Activated CD4-positive, alpha-beta T cell treated with anti-CD3 and anti-CD28 coated beads for 1 hour (primary cell): ENCODE measurements at places on chromosomes 11 and 22.
A peak's percentile ranks its signal among the peaks of the same experiment; 100 is the strongest.

DNA sequence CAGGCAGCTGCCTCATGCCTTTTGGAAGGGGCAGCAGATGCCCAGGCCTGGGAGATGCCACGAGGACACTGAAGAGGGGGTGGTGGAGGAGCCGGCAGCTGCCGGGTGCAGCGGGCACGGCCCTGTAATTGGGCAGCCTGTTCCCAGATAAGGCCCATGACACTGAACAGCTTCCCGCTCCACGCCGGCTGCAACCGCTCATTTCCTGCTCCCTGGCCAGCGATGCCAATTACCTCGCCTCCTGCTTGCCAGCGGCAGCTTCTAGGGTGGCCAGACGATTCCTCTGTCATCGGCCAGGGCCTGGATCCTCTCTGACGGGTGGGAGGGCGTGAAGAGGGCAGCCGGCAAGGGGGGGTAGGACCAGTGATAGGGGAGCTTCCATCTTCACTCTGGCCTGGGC, 22.8 kb downstream of the FLRT1 start:
- no peak for DNase-seq

DNA sequence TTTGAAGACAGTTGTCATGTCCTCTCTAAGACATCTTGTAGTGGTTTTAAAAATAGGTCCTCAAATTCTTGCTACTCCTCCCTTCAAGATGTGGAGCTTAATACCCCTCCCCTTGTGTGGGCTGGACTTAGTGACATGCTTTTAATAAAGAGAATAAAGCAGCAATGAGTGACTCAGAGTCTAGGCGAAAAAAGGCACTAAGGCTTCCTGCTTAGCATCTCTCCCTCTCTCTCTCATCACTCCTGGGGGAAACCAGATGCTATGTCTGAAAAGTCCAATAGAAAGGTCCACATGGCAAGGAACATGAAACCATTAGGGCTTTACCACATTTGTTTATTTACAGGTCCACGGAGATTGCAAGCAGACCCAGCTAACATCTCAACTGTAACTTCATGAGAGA, 11.7 kb downstream of the SERGEF start:
- DNase-seq = no peak

DNA sequence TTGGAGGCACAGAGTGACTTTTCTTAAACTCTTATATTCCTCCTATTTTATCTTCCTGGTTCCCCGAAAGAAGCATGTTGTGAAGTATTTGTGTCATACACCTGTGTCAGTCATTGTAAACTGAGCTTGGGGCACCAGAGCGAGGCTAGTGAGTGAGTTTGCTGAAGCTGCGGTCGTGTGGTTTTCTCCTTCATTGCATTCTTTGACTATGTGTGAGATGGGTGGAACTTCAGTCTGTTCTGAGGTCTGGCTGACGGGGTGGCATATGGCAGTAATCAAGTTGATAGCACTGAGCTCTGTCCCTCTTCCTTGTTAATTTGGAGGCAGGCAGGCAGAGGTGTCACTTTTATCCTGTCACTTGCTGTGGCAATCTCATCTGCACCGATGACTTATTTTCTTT, 4.2 kb downstream of the VPS26B start:
- DNase-seq = no peak

- no peak for DNase-seq
These were observed 248.5 kb upstream of the C11orf87 start for GRCh38 chr11:109173504-109173903.

DNA sequence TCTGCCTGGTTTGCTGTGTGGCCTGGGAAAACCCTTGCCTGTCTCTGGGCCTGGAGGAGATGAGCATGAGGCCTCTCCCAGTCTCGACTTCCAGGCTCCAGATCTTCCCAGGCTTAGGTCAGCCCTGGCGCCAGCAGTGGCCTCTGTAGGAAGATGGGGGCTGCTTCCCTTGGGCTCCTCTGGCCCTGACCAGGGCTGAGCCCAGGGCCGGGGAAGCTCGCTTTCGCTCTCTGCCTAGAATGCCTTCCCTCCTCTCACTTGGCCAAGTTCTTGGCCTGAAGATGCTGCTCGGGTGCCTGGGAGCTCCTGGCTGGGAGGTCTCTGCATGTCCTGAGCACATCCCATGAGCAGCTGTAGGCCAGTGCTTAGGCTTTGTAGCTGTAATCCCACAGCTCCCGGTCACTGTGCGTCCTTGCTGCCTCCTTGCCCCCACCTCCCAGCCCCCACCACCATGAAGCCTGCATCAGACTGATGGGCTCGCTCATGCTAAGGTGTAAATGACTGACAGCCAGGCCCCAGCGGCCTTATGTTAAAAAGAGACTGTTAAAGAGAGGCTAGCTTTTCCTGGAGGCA, 25.5 kb downstream of the SHISAL1 start:
- no peak for DNase-seq

DNA sequence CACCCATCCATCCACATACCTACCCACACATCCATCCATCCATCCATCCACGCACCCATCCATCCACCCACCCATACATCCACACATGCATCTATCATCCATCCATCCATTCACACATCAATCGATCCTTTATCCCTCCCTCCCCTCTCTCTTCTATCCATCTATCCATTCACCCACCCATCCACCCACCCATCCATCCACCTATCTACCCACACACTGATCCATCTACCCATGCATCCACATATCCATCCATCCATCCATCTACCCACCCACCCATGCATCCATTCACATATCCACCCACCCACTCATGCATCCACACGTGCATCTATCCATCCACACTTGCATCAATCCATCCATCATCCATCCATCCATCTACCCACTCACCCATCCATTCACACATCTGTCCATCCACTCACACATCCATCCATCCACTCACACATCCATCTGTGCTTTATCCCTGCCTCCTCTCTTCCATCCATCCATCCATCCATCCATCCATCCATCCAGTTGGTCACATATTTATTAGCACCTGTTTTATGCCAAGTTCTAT, 366.1 kb downstream of the CTTN start:
- DNase-seq = no peak

GRCh38 chr11:114738954-114739353, 60.6 kb downstream of the NXPE2 start:
- DNase-seq = no peak

- DNase-seq = no peak
These were observed 19.9 kb upstream of the BBOX1 start for GRCh38 chr11:27020751-27021150.

DNA sequence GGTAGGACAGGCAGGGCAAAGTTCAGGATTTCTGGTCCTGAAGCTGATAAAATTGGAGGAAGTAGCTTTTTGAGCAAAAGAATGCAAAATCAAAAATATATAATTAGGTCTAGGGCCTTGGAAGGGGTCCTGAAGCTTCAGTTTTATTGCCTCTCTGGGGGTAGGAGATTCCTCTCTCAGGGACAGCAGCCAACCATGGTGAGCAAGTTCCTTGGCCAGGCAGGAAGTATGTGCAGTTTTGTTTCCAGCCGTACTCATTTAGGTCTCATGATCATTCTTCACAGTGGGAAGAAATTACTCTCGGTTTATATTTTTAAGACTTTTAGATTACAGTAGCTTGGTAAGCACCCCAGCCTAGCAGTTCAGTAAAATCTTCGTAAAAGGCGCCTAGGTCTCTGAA, 2.9 kb upstream of the RAB38 start:
- DNase-seq = no peak

GRCh38 chr11:34243600-34244464, 114.0 kb downstream of the ABTB2 start:
- DNase-seq = no peak

- no peak for DNase-seq
These were observed 81.9 kb downstream of the UVRAG start for GRCh38 chr11:75896843-75897419.

- no peak for DNase-seq
These were observed 42.4 kb downstream of the ADAMTS8 start for GRCh38 chr11:130386056-130386455.

GRCh38 chr11:117998664-117999353, 12.6 kb downstream of the IL10RA start:
- DNase-seq = no peak

GRCh38 chr11:334264-334994, 13.8 kb upstream of the IFITM3 start:
- no peak for DNase-seq

GRCh38 chr11:12118949-12119348, 8.6 kb downstream of the MICAL2 start:
- no peak for DNase-seq

- DNase-seq = no peak
These were observed 15.6 kb upstream of the MFNG start for GRCh38 chr22:37501610-37502341.

DNA sequence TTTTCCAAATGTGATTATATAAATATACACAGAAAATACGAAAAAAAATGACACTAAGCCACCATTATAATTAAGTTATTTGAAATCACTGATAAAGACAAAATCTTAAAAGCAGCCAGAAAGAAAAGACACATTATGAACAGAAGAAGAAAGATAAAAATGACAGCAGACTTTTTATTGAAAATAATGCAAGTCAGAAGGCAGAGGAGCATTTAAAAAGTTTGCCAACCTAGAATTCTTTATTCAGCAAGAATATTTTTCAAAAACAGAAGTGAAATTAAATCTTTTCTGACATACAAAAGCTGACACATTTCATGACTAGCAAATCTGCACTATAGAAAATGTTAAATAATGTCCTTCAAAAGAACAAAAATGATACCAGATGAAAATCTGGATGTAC, 77.8 kb downstream of the CD82 start:
- no peak for DNase-seq

GRCh38 chr22:41334215-41334614, 32.9 kb downstream of the ZC3H7B start:
- DNase-seq = no peak

GRCh38 chr22:24768537-24769374, 5.8 kb downstream of the PIWIL3 start:
- peak; percentile 15 for DNase-seq

DNA sequence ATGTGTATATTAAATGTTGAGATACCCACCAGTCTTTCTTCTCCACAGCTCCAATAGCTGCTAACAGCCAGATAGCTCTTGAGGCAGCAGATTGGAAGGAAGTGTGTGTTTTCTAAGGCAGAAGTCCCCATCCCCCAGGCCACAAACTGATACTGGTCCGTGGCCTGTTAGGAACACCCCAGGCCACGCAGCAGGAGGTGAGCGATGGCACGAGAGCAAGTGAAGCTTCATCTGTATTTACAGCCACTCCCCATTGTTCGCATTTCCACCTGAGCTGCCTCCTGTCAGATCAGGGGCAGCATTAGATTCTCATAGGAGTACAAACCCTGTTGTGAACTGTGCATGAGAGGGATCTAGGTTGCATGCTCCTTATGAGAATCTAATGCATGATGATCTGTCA, 12.7 kb downstream of the CCDC73 start:
- no peak for DNase-seq

- DNase-seq = no peak
These were observed 918 bp upstream of the CAPN5 start for GRCh38 chr11:77065878-77066228.

DNA sequence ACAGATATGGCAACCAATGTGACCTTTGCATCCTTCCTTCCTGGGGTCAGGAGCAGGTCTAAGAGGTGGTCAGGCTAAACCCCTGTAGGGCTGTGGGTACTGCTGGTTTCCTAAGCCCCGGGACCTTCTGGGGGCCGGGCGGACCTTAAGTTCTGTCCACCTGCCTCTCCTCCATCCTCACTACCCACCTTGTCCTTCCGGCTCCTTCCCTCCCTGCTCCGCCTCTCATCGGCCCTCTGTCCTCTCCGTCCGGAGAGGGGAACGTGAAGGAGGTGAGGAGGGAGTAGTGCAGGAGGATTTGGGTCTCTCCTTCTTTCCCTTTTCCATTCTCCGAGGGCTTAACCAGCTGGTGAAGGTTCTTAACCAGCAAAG, 28.3 kb upstream of the PARVB start:
- no peak for DNase-seq

DNA sequence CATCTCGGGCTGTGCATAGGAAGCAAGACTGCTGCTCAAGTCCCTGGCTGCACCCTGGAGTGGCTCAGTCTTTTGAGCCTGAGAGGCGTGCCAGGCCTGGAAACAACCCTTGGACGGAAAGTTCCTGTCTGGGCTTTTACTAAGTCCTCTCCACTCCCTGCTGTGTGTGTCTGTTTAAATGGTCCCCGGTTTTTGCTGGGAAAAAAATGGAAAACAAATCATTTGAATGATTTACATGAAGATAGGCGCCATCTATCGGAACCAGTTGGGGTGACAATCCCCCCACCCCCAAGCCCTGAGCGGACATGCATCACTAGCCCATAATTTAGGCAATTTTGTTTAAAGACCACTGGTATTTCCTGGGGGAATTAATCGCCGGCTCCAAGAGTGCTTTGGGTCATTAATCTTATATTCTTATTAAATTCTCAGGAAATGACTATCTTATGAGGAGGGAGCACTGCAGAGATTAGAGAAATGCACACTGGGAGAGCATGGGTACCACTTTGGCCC, 2.7 kb upstream of the GAB2 start:
- peak; percentile 24 for DNase-seq

DNA sequence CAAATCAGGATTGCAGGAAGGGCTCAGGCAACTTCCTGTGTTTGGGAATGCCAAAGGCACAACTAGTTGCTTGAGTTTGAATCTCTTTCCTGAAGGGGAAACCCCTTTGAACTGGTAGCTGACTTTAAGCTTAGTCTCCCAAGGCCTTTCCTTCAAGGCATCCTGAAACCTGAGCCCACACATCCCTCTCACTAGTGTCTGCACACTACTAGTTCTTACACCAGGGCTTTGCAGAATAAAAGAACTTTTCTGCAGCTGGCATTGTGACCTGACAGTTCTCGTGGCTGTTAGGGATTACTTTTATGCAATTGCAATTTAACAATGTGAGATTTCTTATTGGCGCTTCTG, 95.4 kb downstream of the EXT2 start:
- DNase-seq = no peak
